Skeletal muscle cell (primary cell): ENCODE measurements at places on chromosomes 3 and 15.

DNA sequence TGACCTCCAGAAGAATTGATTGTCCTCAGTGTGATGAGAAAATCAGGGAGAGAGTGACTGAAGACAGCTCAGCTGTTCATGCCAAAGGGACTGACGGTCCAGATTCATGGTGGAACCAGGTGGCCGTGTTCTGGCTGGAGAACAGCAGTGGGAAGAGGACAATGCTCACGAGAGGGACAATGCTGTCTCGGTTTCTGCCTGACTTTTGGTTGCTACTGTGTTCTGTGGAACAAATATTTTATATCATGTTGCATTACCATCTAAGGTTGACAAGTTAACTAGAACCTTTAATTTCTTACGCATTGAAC is 58.0 kb upstream of the ULK4 start:
- DNase-seq, result no peak

- DNase-seq, result no peak
Observed at GRCh38 chr15:62626903-62627302, 415.6 kb upstream of the TPM1 start.

GRCh38 chr3:4986175-4986781 is 7.0 kb downstream of the BHLHE40 start:
- DNase-seq, result no peak

DNA sequence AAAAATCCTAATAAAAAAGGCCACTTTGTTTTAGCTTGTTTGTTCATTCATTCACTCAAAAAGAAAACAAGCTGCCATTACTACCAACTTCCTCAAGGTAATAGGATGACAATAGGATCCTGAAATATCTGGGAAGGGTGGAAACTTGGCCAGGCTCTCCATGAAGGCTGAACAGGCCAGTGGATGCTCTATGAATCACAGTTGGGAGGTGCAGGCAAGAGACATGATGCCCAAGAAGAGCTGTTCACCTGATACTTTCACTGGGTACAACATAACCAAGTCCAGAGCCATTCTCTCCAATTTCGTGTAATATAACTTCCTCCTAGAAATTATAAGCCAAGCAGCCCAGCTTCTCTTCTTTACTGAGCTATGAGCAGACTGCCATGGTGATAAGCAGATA is 37.3 kb downstream of the NMNAT3 start:
- DNase-seq, result no peak

- DNase-seq, result no peak
Observed at GRCh38 chr3:194851941-194852340, 166.3 kb downstream of the FAM43A start.

DNA sequence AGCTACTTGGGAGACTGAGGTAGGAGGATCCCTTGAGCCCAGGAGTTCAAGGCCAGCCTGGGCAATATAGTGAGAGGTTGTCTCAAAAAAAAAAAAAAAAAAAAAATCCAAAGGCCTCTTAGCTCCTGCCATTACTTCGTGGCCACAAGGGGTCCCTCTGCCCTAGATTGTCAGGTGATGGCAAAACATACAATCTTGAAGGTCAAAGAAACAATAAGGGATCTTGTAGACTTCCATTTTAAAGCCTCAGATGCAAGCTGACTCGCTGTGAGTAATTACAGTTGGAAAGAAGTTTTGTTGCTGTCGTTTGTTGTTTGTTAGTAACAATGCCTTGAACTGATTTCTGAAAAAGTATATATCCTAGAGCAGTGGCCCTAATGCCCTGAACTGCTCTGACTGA is 55.9 kb upstream of the PLCL2 start:
- no peak for DNase-seq

- DNase-seq, result no peak
Observed at GRCh38 chr3:48241796-48242455, 1.0 kb downstream of the ZNF589 start.

GRCh38 chr3:16151109-16151508 is 23.4 kb upstream of the GALNT15 start:
- DNase-seq, result peak; percentile 64

- DNase-seq, result no peak
Observed at GRCh38 chr15:63870043-63870394, 36.3 kb upstream of the HERC1 start.

GRCh38 chr3:24596626-24597025 is 102.0 kb upstream of the THRB start:
- DNase-seq, result no peak

- DNase-seq, result no peak
Observed at GRCh38 chr15:42419369-42419768, 60.1 kb downstream of the CAPN3 start.

DNA sequence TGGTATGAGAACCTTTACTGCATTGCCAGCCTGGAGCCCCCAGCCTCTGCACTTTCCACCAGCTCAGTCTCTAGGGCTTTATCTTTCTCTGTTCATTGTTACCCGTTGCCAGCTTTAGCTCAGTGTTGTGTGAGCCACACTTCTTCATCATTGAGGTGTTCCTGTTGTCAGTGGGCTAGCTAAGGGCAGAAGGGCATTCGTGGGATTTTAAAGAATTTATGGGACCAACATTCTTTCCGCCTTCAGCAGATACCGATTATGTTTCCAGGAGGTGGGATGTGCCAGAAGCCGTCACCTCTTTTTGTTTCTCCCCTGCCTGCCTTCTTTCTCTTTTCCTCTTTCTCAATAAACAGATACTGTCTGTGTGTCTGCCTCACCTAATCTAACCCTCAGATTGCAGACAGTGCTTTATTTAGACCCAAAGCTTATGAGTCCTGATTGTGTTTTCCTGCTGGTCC is 64.5 kb downstream of the PGPEP1L start:
- peak; percentile 19 for DNase-seq

DNA sequence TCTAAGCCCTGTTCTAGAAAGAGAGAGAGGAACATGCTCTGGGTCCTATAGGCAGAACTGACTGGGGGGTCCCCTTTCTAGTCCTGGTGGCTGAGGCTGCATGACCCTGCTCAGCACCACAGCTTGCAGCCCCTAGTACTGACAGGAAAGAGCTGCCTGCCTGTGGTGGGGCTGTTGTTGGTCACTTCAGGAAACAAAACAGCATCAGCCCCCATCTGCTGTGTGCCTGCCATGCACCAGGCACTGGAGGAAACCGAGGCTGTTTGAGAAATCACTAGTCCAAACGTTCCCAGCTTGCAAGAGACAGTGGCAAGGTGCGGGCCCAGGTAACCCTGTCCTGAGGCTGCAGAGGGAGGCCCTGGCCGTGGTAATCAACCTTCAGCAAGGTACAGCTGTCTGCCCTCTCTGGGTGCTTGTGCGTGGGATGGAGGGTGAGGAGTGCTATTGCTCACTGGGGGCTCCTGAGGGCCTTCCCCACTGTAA is 90.6 kb downstream of the IQSEC1 start:
- no peak for DNase-seq

DNA sequence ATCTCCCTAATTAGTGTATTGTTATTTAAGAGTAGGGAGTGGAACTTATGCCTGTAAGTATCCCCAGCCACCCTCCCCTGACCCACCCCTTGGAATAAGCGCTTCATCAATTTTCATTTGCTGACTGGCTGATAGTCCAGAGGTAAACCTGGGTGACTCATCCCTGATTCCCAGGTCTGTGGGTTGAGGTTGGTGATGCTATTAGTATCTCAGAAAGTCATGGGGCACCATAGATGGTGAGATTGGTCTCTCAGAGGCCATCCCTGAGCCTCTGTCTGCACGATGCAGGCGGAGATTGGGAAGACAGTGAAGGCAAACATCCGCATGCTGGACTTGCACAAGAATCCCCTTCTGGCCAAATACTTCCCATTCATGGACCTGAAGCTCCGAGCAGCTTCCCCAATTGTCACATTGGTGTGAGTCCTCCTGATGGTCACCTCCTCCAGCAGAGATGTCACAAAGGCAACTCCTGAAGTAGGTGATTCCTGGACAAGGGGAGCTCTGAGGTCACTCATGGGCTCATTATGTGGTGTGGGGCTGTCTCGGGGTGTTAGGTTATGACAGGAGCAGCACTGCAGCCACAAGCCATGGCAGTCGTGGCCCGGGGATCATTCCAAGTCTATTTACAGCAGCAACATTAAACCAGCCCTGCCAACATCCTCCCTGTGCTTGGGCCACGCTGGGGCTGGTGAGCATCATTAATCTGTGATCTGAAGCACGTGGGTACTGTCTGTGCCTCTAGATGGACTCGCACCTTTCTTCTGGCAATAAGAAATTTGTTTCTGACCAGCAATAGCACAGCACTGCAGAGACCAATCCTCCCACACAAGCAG is 6.8 kb upstream of the TXNRD3 start:
- no peak for DNase-seq

GRCh38 chr3:111590143-111590491 is 5.0 kb downstream of the ZBED2 start:
- DNase-seq, result no peak

DNA sequence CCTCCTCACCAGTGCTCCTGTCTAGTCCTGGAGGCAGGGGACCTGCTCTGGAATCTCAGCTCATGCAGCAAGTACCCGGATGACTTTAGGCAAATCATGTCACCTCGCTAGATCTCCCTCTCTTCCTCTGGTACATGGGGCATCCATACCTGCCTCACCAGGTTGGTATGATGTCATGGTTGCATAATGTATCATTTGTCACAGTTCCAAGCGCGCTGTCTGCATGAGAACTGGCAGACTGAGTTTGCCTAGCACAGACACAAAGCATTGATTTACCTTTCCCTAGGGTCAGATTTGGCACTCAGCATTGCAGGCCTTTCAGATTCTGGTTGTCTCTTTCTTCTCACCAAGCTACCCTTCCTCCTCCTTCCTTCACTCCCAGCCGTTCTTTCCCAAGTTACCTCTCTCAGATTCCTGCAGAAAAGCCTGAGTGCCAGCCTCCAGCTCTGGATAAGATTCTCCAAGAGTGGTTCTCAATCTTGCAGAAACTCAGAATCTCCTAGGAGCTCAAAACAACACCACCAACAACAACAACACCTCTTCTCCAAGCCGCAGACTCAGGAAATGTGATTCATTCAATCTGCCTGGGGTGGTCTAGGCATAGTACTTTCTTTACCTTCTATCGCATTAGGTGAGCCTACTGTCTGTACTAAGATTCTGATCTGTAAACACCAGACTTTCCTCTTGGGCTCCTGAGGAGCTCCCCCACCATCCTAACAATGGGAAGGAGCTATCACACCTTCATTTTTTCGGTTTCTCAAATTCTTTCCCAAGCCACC is 29.5 kb downstream of the FAM43A start:
- DNase-seq, result no peak

- DNase-seq, result no peak
Observed at GRCh38 chr3:8608791-8609467, 35.7 kb downstream of the SSUH2 start.

GRCh38 chr3:131883086-131883485 is 151.7 kb downstream of the CPNE4 start:
- no peak for DNase-seq

GRCh38 chr15:100580414-100580813 is 21.6 kb downstream of the LINS1 start:
- DNase-seq, result no peak

DNA sequence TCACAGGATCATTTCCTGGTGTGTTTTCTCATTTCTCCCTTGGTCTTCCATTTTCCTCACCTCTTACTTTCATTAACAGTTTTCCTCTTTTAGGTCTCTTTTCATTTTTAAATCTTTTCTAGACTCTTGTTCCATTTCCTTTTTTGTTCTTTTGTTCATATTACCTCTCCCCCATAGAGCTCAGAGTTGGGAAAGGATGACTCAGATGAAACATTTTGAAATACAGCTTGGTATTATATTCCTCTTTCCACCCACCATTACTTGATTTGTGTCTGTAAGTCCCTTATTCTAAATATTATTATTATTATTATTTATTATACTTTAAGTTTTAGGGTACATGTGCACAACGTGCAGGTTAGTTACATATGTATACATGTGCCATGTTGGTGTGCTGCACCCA is 153.1 kb downstream of the VGLL3 start:
- DNase-seq, result peak; percentile 24

- DNase-seq, result peak; percentile 88
Observed at GRCh38 chr3:30162579-30162978, 443.8 kb upstream of the TGFBR2 start.

DNA sequence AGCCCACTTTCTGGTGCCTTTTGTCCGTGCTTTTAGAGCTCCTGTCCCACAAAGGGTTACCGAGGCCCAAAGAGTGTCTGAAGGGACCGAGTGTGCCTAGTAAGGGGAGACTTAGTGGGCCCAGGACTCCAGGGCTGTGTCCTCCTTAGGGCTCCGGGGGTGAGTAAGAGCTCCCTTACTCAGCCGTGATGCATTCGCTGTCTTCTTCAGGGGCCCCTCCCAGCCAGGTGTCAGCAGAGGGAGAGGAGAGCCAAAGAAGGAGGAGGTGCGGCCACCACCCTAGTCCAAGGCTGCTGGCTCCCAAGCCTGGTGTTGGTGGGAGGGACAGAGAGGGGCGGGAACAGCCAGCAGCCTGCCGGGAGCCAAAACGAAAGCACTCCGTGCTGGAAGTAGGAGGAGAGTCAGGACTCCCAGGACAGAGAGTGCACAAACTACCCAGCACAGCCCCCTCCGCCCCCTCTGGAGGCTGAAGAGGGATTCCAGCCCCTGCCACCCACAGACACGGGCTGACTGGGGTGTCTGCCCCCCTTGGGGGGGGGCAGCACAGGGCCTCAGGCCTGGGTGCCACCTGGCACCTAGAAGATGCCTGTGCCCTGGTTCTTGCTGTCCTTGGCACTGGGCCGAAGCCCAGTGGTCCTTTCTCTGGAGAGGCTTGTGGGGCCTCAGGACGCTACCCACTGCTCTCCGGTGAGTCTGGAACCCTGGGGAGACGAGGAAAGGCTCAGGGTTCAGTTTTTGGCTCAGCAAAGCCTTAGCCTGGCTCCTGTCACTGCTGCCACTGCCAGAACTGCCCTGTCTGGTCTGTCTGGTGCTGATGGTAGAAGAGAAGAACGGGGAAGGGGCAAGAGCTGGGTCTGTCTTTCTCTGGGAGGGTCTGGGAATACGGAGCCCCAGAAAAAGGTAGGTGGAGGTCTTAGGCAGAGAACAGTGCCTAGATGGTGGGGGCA is at the start of gene IL17RC:
Gene IL17RC, plus strand, starts transcription at position 365 of the 947 bp plus-strand sequence. Its CDS starts 218 bp downstream, at position 583.
- peak; percentile 87 for DNase-seq

GRCh38 chr3:38843898-38844297 is 27.9 kb upstream of the SCN10A start:
- DNase-seq, result no peak

GRCh38 chr3:100574536-100574935 is 34.9 kb upstream of the ADGRG7 start:
- no peak for DNase-seq

GRCh38 chr3:78281381-78281780 is 1241.5 kb downstream of the ROBO2 start:
- no peak for DNase-seq

DNA sequence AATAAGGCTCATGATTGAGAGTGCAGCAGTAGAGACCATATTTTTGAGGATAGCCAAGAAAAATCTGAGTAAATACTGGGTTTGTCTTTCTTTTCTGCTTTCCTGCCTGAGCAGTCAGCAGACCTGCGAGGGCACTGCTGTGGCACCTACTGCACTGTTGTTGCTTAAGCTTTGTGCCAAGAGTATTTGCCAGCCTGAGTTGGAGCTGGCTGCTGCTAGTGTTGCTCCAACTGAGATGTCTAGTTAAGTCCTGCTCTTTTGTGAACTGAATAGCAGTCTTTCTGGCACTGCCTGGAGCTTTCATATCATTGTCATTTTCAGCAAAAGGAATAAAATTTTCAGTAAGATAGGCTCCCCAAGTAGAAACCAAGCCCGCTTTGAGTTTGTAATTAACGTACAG is 214.5 kb upstream of the P2RY1 start:
- no peak for DNase-seq
